ENCODE measurements at places on chromosomes 11 and 22.

DNA sequence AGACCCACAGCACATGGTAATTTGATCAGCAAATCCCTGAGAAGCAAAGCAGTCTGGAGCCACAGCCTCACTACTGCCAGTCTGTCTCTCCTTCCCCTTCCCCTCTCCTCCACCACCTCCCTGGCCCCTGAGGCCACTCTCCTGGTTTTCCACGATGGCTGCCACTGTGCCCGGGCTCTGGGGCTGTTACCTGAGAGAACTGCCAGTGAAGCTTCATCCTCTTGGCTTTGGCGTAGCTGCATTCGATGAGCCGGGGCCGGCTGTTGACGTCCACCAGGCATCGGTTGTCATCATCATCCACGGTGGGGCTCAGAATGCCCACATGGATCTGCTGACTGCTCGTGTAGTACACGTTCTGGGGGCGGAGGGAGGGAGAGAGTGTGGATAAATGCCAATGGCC is 60.2 kb downstream of the CSNK2A3 start:
- no peak for DNase-seq

GRCh38 chr11:45252134-45252856 is 33.8 kb downstream of the SYT13 start:
- no peak for DNase-seq

GRCh38 chr11:126926376-126926791 is 74.2 kb downstream of the KIRREL3 start:
- no peak for DNase-seq

GRCh38 chr11:92224407-92225124 is at the start of gene FAT3:
Gene FAT3 (plus strand): TSS chr11:92224818. CDS start chr11:92352113, 127,295 bp downstream.
- DNase-seq: peak; percentile 62

DNA sequence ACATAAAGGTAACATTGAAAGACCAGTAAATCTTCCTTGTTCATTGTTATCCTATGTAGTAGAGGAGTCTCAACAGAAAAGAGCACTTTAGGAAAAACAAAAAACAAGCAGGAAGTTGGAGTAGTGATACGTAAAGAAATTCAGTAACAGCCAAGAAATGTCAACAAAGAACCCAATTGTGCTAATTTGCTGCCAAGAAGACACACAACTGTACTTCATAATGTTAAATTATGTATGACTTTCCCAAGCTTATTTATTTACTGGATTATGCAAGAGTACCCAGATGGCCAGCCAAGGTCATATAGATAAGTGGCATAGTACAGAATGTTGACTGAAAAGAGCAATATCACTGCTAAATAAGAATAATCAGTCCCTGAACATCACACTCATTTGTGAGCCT is 264.7 kb upstream of the CCDC179 start:
- no peak for DNase-seq

DNA sequence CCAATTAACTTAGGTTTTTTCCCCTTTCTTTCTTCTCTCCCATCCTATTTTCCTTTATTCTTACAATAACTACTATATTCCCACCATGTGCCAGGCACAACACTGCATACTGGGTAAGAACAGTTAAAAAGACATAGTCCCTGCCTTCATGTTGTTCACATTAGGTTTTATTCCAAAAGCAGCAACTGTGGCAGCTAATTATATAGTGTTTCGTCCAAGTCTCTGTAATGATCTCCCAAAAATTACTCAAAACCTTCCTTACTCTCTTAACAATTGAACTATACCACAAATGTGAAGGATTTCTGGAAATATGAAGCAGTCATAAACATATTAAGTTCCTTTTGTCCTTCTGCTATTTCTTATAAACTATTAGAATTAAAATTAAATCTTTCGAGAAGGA is 184.1 kb upstream of the C11orf58 start:
- no peak for DNase-seq

DNA sequence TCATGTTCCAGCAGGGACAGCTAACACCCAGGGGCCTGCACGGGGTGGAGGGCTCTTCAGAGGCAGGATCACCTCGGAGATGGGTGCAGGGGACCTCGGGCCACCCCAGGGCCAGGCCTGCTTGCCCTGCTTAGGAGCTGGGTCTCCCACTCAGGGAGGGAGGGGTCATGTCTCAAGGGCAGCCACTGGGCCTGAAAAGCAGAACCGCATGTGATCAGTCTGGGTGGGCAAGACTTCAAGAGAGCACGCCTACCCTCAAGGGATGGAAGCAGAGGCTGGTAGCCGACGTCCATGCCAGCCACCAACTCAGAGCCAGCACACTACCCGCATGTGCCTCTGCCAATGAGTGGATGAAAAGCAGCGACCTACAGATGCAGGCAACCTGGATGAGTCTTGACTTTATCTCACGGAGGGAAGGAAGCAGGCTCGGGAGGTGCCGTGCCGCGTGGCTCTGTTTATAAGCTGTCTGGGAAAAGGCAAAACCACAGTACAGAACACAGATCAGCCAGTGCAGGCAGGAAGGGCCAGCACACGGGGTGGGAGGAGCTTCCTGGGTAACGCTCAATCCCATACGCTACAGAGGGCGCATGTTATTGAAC is 16.0 kb downstream of the TBX1 start:
- DNase-seq: no peak

- no peak for DNase-seq
Observed at GRCh38 chr22:22087854-22088657, 105.5 kb upstream of the TOP3B start.

DNA sequence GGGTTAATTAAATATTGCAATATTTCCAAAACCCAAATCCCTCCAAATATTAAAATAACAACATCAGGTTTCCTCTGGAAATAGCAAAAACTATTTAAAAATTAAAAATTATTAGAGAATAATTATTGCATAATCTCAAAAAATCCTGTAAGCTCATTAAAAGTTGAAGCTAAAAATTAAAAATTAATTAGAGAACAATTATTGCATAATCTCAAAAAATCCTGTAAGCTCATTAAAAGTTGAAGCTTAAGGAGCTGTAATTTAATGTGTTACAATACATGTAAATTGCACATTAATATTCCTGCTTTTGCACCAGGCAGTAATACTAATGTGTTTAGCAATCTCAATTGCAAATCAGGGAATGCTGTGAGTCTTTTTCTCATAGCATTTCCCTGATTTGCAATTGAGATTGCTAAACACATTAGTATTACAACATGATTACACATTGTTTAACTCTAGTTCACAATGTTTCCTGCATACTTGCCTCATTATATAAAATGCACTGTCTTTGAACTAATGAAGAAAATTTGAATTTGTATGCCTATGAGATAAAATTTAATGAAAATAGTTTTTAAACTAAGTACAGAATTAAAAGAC is 247.7 kb downstream of the GUCY1A2 start:
- DNase-seq: no peak

GRCh38 chr11:105181100-105181499 is 41.5 kb upstream of the CARD18 start:
- DNase-seq: peak; percentile 70

DNA sequence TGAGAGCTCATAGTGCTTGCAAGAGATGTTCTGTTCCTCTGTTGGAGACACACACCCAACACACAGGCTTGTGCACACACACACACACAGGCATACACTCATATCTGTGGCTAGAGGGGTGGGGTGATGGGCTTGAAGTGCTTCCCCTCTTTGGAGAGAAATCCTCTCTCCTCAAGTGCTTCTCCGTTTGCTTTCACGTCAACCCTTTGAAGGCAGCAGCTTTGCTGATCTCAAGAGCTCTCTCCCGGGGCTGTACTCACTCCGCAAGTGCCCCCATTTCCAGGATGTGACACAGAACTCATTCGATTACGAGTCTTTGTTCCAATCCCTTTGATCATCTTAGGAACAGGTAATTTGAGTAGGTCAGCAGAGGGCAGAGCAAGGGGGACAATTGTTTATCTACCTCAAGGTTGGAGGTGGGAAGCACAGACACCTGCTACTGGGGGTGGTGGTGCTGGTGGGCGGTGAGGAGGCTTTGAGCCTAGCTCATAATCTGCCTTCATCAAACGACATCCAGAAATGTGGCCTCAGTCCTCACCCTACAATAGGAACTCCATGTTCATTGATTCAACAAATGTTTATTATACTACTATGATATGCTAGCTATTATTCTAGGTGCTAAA is 529.8 kb upstream of the CADM1 start:
- DNase-seq: no peak

DNA sequence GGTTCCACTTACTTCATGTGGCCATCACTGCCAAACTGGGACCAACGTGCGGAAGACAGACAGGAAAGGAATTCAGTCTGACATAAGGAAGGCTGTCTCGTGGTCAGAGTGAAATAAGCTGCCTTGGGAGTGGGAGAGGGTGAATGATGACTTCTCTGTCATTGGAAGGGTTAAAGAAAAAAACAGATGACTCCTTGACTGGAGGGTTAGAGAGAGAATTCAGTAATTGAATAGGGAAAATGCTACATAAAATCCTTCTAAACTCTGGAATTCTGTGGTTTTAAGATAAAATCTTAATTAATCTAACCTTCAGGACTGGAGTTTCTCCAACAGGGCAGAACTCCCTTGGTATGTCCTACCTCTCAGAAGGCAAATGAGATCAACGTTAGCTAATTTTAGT is 33.8 kb downstream of the RAB30 start:
- peak; percentile 55 for DNase-seq

DNA sequence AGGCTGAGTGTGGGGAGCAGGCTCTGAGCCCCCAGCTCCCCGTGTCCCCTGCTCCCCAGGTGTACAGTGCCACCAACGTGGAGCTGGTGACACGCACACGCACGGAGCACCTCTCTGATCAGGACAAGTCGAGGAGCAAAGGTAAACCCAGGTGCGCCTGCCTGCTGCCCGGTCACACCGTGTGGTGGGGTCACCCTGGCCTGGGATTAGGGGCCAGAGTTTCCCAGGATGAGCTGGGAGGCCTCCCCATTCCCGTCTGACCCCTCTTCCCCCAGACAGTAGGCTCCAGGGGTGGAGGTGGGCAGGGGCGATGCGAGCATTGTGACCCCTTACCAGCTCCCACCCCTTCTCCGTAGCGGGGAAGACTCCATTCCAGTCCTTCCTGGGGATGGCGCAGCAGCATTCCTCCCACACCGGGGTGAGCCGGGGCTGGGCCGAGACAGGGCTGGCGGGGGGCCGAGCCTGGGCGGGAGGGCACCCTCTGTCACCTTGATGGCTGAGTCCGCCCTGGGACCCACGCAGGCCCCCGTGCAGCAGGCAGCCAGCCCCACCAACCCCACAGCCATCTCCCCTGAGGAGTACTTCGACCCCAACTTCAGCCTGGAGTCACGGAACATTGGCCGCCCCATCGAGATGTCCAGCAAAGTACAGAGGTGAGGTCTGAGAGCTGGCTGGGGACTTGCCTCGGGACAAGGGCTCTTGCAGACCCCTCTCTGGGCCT is 3.7 kb upstream of the SSH3 start:
- DNase-seq: no peak

DNA sequence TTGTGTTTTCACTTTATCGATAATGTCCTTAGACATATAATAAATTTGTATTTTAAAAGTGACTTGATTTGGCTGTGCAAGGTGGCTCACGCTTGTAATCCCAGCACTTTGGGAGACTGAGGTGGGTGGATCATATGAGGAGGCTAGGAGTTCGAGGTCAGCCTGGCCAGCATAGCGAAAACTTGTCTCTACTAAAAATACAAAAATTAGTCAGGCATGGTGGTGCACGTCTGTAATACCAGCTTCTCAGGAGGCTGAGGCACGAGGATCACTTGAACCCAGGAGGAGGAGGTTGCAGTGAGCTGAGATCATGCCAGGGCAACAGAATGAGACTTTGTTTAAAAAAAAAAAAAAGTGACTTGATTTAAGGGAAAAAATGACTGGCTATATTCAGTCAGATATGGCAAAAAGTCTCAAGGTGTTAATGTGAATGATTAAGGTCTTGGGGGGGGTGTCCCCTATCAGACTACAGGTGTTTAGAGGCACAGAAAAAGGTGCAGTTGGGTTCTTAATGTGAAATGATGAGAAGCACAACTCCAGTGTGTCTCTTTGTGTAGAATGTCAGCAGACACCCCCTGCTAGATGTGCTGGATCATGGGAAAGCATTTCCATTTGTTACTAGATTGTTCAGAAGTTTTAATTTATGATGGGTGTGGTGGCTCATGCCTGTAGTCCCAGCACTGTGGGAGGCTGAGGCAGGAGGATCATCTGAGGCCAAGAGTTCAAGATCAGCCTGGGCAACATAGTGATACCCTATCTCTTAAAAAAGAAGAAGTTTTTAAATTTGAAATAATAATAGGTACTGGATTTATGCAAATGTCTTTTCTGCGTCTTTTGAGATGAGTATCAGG is 17.0 kb downstream of the NEAT1 start:
- no peak for DNase-seq

DNA sequence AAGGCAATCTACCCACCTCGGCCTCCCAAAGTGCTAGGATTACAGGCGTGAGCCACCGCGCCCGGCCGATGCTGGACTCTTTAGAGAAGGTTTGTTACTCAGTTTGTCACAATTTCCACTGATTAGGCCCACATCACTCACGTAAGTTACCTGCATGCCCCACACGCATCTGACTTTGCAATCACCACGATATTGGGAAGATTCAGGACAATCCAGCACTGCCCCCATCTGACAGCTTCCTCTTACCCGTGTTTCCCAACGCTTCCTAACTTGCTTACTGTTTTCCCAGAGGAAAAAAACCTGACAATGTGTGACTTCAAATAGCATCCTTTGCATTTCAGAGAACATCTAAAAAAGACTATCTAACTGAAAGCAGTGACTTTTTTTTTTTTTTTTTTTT is 21.8 kb upstream of the EIF3M start:
- no peak for DNase-seq

- no peak for DNase-seq
Observed at GRCh38 chr11:100543386-100543785, 143.7 kb upstream of the ARHGAP42 start.

GRCh38 chr11:67633758-67634365 is 4.1 kb upstream of the NUDT8 start:
- no peak for DNase-seq

DNA sequence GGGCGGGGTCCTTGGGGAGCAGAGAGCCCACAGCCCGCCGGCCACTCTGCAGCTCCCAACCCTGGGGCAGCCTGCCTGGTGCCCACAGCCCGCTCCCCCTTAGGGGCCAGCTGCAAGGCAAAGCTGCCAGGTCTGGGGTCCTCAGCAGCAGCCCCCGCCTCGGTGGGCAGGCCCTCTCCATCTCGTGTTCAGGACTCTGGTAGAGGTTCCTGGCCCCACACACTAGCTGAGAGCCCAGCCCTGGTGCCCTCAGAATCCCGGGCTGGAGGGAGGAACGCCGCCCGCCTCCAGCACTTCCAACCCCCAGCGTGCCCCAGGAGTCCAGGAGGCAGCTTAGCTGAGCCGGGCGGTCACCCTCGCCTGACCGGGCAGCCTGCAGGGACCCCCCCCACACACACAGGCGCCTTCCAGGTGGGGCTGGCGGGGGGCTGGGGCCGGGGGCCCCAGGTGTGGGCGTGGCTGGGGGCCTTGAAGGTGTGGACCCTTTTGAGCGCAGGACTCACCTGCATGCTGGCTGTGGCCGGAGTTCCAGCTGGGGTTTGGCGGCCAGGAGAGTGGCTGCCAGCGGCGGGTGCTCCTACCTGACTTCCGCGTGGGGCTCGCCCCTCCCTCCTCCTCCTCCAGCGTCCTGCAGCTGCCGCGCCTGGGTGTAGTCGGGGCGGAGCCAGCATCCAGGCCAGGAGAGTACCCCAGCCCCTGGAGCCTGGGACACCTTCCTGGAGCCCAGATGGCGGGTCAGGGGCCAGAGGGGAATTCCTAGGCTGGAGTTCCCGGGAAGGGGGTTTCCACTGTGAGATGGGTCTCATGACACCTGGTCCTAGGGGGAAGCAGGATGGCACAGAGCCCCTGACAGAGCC is at the start of gene ANO9:
TSS of gene ANO9 (minus strand) at position 594 of the 857 bp plus-strand sequence. CDS start at position 509, 85 bp downstream.
- no peak for DNase-seq

GRCh38 chr11:65672180-65672860 is 9.6 kb upstream of the RELA start:
- no peak for DNase-seq

Data from fibroblast of skin of left quadriceps (primary cell).